ENCODE measurements at places on chromosomes 5 and 9.

- DNase-seq, result no peak
These were observed 325.4 kb downstream of the PIK3R1 start for GRCh38 chr5:68540798-68541590.

- no peak for DNase-seq
These were observed 26.0 kb downstream of the NSG2 start for GRCh38 chr5:174071484-174071883.

- no peak for DNase-seq
These were observed 554 bp downstream of the JAK2 start for GRCh38 chr9:4985386-4986266.

DNA sequence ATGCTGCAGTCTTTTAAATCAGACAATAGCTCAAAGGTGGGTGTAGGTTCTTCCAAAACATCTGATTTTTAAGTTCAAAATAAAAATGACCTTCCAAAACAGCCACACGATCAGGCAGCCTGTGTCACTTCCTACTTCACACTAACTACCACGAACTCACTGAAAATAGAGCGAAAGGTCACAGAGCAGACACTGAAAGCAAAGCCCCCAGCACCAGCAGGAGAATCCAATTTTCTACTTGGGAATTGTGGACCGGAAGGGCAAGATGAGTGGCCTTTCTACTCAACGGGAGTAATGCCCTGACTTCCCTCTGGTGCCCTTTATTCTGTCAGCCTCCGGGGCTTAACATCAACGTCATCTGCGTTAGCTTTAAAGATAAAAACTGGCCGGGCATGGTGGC lies 107.8 kb upstream of the FAM120A start:
- no peak for DNase-seq

DNA sequence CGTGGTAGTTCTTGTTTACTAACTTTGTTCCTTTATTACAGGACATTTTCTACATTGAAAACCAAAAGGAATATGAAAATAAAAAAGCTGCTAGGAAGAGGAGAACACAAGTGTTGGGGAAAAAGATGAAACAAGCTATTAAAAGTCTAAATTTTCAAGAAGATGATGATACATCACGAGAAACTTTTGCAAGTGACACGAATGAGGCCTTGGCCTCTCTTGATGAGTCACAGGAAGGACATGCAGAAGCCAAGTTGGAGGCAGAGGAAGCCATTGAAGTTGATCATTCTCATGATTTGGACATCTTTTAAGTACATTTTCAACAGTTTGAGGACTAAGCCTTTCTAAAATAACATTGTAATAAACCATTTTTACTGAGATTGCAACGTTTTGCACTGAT lies 23.8 kb downstream of the PHAX start:
- no peak for DNase-seq

GRCh38 chr9:13718539-13718938 lies 439.0 kb upstream of the MPDZ start:
- DNase-seq, result no peak

GRCh38 chr9:22143799-22144625 lies 134.9 kb upstream of the CDKN2B start:
- no peak for DNase-seq

GRCh38 chr5:115168829-115169486 lies 750 bp downstream of the TRIM36 start:
- no peak for DNase-seq

GRCh38 chr5:21574961-21575360 lies 1278.2 kb downstream of the CDH12 start:
- DNase-seq, result peak; percentile 87

GRCh38 chr9:112371060-112371459 lies 8.8 kb upstream of the HSDL2 start:
- DNase-seq, result no peak

DNA sequence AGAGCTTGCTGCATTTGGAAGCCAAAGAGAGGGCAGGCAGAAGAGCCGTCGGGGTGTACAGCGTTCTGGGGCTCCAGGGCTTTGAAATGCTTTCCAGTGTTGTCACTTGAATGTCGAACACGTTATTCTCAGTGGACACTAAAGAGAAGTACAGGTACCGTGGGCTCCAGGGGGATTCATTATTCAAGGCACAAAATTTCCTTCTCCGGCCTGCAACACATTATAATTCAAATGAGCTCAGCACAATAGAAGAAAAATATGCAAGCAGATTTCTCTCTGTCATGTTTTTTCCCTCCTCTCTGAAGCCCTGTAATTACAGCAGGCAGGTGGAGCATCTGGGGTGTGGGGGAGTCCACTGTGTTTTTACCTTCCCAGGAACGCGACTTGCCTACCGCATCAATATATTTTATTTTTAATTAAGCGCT lies 293.1 kb downstream of the ZSWIM6 start:
- no peak for DNase-seq

DNA sequence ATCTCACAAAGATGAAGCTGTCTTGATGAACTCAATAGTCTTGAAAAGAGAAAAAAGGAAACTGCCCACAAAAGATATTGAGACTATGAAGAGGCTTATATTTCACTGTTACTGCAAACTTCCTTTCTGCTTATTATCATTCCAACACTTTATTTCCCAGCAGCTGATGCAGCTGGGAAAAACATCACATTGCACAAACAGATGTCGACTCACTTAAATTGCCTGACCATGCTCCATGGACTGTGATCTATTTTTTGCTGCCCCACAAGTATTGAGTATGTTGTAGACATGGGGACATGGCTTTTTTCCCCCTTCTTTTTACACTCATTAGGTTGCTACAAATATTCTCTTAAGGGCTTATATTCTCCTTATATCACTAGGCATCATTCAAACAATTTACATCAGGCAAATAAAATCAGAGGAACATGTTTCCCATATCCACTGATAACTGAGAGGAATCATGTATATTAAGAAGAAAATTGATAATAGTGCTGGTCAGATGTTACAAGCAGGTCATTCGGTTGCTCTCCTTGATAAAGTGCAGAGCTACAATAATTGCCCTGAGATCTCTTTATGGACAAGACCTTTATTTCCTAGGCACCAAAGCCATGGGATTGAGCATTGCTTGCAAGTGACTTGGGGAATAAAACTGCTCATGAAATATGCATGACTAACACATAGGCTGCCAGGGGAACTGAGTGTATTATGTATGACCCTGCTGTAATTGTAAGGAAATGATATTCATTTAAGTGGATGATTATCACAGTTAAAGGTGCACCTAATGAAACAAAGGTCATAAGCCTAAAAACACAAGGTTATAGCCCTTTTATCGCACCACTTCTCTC lies 509.9 kb downstream of the ZNF608 start:
- DNase-seq, result no peak

- no peak for DNase-seq
These were observed 38.8 kb upstream of the GLRX start for GRCh38 chr5:95861221-95861863.

GRCh38 chr9:120846906-120847305 lies 4.2 kb upstream of the PSMD5 start:
- no peak for DNase-seq

DNA sequence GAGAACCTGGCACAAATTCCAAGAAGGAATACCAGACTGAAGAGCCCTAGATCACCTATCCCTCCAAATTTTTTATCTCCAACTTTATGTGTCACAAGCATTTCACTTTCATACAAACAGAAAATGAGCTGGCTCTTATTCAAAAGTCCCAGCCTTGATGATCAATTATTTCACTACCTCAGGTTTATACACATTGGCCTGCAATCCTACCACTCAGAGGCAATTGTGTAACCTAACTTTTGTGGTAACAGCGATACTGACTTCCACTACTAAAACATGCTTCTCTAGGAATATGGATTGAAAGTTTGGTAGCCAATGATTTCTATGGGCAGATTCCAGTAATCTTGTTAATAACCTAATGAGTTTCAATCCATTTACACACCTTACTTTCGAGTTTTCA lies 10.5 kb downstream of the RNF38 start:
- DNase-seq, result no peak

DNA sequence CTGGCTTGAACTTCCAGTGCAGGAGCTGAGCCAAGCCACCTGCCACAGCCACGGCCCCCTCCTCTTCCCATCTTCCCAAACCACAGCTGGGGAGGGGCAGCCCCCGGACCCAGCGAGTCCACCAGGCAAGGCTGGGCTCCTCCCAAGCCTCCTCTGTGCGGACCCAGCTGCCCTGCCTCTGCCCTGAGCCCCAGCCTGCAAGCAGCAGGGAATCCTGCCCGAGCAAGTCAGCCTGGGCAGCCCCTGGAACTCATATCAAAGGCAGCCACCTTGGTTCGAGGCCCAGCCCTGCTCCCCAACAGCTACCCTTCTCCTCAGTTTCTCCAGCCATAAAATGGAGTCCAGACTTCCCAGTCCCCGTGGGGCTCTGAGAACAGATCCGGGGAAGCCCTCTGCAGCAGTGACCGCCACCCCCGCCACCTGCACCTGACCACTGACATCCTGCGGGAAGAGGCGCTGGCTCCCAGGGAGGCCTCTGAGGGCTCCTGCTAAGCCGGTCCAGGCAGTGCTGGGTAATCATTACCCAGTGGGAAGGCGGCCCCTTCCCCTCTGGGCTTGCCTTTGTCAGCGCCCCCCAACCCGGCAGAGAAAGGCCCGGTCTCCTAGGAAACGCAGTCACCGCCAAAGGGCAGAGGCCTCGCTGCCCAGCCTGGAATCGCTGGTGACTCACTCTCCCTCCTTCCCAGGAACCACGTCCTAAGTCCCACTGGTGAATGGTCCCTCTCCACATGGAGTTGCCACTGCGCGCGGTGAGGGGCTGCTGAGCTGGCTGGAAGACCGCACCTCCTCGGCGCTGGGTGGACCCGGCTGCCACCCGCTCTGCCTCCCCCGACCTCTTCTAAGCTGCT lies 1.5 kb downstream of the VAV2 start:
- no peak for DNase-seq

- DNase-seq, result no peak
These were observed 48.6 kb downstream of the HRH2 start for GRCh38 chr5:175706499-175706898.

- DNase-seq, result no peak
These were observed 163.4 kb downstream of the GHR start for GRCh38 chr5:42586625-42587024.

DNA sequence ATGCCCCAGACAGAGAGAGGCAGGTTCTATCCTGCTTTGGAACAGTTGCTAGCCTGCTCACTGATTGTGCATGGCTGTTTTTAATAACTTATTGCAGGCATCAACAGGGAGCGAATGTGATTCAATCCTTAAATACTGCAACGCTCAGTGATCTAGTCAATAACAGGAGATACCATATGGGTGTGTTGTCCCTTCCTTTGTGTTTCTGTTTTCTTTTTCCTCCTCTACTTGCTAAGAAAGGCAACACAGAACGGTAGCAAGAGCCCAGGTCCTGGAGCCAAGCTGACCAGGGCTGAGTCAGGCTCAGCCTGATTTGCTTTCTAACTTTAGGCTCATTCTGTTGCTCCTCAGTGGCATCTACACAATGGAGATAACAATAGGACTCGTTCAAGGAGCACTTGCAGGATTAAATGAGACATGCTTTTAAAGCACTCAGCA lies 98.6 kb upstream of the EQTN start:
- DNase-seq, result no peak

- no peak for DNase-seq
These were observed 290.9 kb upstream of the RGMB start for GRCh38 chr5:98482321-98483300.

- DNase-seq, result no peak
These were observed 69.5 kb upstream of the FAM169A start for GRCh38 chr5:74935752-74936091.

Data from NCI-H1930 (cell line).